ENCODE measurements at places on chromosomes 5 and 9.

- DNase-seq = peak; percentile 28
Observed at GRCh38 chr5:16842896-16843295, 93.2 kb downstream of the MYO10 start.

GRCh38 chr5:38554861-38555260 lies 1.6 kb downstream of the LIFR start:
- no peak for DNase-seq

- peak; percentile 89 for DNase-seq
Observed at GRCh38 chr5:111930905-111931461, 174.0 kb upstream of the NREP start.

DNA sequence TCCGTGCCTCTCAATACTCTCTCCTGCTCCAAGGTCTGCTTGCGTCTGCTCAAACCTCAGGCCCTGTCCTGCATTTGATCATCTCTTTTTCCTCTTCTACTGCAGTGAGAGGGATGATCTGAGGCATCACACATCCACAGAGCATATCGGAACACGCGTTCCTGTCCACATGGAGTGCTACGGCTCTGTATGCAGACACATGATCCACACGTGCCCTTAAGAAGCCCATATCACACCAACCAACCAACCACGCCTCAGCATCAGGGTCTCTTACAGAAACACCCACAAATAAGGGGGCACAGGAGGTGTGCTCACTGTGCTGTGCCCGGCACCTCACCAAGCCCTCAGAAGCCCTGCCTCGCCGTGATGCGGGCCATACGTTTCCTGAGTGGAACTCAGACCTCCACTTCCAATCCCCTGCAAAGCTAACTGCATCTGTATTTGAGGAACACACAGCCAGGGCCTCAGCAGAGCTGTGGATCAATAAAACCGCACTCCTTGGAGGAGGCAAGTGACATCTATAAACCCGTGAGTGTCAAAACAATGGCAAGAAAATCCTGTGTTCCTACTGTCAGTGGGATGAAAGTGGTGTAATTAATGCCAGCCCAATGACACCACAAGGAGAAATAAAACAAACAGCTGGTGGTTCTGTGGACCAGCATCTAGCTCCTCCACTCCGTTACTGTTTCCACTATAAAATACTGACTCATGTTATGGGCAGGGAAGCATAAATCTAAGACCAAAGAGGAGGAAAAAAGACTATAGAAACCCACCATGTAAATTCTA lies 40.4 kb downstream of the AK8 start:
- DNase-seq = no peak

DNA sequence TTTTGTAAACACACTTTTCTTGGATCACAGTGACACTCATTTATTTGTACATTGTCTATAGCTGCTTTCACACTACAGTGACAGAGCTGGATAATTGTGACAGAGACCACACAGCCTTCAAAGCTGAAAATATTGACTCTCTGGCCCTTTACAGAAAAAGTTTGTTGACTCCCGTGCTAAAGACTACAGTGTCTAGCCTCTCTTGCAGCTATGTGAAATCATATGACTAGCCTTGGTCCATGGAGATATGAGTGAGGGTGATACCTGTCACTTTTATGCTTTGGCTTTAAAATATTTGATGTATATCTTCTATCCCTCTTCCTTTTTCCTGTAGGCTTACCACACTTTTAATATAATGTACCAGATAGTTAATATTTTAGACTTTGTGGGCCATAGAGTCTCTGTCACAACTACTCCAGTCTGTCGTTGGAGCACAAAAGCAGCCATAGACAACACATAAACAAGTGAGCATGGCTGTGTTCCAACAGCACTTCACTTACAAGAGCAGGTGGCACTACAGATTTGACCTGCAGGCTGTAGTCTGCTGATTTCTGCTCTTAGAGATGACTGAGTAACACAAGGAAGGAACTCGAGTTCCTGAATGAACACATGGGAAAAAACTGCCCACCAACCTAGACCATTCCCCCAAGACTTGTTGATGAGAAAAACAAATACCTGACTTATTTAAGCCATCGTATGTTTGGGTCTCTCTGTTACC lies 73.5 kb upstream of the ANKRD55 start:
- no peak for DNase-seq

DNA sequence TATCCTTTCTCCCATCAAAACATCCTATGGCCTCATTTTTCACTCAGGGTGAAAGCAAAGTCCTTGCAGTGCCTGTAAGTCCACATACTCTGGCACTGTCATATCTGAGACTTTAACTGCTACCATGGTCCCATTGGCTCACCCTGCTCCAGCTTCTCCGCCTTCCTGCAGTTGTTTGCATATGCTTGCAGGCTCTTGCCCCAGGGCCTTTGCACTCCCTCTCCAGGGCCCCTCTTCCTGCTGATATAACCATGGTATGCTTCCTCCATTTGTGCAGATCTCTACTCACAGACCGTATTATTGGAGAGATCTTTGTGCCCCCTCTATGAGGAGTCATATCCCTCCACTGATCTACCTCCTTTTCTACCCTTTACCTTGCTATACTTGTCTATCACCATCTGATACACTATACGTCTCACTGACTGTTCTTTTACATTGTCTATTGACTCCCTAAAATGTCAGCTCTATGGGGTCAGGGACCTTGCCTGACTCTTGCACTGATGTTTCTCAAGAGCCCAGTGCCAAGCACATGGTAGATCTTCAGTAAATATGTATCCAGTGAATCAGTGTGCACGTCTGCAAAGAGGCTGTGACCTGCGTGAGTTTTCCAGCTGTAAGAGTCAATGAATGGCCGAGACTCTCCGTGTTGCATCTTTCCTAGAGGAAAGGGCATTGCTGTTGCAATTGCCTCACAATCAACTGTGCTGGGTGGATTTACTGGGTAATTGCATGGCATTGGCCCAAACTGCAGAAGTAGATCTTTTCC lies 81.7 kb upstream of the CPEB4 start:
- no peak for DNase-seq

DNA sequence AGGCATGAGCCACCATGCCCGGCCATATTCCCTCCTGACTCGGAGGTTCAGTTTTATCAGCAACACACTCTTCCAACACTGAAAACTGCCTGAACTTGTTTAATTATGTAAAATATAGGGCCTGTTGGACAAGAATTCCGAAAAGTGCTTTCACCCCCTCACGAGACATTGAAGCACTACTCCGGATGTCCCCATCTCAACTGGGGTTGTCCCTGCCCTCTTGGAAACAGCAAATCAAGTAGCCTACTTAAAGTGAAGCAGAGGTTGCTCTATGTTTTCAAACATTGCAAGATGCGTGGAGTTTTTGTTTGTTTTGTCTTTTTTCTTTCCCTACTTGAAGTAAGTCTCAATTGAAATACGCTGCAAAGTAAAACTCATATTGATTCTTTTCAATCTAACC lies 7.6 kb downstream of the PTGER4 start:
- DNase-seq = no peak

DNA sequence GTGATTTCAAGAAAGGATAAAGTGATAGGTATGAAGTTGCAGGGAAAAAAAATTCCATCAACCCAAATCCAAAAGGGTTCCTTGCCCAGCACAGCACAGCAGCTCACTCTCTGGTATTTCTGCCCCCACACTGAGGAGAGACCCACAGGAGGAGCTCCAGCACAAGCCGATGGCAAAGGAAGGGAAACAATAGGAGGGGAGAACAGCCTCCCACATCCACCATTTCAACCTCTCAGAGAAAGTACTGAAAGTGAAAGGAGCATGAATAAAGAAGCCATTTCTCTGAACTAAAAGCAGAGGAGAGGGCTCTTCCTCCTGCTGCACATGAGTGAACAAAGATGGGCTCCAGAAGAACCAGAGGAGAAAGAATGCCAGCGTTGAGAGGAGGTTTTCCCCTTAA lies 54.9 kb upstream of the ZSWIM6 start:
- peak; percentile 68 for DNase-seq

GRCh38 chr5:141512390-141512910 lies 23.6 kb downstream of the PCDHGC5 start:
- DNase-seq = peak; percentile 66

DNA sequence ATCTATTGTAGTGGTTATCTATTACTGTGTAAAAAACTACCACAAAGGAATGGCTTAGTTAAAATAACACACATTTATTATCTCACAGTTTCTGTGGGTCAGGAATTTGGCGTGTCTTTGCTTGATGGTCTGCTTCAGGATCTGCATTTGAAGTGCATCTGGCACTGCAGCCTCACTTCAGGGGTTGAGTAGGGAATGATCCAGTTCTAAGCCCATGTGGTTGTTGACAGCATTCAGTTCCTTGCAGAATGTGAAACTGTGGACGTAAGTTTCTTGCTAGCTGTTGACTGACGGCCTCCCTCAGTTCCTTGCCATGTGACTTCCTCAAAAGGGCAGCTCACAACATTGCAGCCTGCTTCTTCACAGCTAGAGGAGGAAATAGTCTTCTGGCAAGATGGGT lies 2.1 kb upstream of the OGN start:
- no peak for DNase-seq

DNA sequence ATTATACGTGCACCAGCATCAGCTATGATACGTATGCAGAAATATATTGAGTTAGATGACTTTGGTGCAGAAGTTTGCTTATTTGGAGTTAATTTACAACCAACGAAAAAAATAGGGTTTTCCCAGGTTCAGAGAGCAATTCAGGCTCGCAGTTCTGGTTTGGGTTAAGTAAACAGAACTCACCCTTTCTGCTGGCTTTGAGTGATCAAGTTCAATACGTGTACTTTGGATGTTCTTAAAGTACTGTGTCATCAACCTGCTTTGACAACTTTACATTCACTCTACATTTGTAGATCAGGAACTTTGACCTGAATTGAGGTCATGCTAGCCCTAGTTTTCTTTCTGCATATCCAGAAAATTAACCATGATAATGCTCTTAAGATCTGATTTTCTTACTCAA lies 40.7 kb downstream of the ACOT12 start:
- no peak for DNase-seq

DNA sequence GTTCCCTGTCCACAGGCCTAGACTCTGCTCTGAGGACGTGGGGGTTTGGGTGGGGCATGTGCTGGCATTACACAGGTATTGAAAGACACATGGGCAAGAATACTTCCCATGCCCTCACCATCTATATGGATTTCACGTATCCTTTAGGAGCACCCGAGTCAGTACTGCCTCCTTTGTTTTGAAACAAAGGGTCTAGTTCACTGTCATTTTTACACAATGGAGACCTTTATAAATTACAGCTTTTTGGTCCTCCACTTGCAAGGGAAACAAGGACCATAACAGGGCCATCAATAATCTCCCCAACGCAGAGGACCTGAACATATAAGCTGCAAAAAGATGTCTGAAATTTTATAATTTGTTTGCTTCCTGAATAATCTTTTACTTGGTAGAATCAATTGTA lies 24.9 kb upstream of the CRHBP start:
- DNase-seq = no peak

- DNase-seq = no peak
Observed at GRCh38 chr5:25568294-25568693, 923.5 kb upstream of the CDH10 start.

DNA sequence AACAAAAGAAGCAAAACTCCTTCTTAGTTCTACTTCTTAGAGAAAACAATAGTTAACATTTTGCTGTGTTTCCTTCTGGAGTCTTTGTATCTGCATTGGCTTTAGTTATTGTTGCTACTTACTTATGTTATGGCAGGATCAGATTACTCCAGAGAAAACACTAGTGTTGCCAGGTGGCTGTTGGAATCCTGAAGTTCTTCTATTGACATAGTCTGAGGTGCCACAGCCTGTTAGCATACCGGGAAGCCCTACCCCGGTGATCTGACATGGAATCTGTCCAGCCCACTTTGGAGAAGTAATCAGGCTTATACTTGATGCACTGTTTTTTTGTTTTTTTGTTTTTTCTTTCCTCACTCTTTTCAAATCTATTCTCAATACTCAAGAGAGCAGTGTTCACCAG lies 68.5 kb upstream of the CEP78 start:
- no peak for DNase-seq

- DNase-seq = no peak
Observed at GRCh38 chr9:33167972-33168461, 881 bp upstream of the B4GALT1 start.

- no peak for DNase-seq
Observed at GRCh38 chr9:2128618-2129017, 113.5 kb downstream of the SMARCA2 start.

- DNase-seq = no peak
Observed at GRCh38 chr9:22449719-22450118, 3.1 kb downstream of the DMRTA1 start.

GRCh38 chr9:129253803-129254381 lies 75.8 kb upstream of the IER5L start:
- no peak for DNase-seq

DNA sequence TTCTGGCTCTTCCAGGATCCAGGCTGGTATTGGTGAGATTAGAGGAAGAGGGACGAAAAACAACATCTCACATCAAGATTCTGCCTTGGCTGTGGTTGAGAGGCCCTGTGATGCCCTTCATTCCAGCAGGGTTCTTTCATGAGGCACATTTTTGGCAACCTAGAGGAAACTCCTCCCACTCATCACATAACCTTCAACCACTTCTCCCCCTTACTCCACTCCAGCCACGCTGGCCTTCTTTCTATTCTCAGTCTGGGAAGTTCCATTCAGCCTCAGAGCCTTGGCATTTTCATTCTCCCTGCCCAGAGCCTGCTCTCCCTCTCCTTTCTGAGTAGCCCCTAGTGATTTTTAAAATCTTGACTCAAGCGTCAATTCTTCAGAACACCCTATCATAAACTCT lies 337.5 kb downstream of the ZSWIM6 start:
- DNase-seq = peak; percentile 16

DNA sequence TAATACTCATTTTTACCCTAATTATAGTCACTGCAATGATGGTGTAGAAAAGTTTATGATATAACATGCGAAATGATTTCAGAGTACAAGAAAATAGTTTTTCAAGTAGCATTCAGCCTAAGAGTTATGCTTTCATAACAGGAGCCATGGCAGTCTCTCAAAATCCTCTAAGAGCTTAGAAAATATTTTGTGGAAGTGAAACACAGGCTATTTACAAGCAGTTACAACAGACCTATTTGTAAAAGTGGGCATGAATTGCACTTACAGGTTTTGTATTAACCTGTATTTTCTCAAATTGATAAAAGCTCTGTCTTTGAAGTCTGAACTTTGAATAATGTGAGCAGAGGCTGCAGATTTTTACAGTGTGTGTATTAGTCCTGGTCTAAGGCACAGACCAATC lies 523.3 kb downstream of the LRRC70 start:
- DNase-seq = no peak

DNA sequence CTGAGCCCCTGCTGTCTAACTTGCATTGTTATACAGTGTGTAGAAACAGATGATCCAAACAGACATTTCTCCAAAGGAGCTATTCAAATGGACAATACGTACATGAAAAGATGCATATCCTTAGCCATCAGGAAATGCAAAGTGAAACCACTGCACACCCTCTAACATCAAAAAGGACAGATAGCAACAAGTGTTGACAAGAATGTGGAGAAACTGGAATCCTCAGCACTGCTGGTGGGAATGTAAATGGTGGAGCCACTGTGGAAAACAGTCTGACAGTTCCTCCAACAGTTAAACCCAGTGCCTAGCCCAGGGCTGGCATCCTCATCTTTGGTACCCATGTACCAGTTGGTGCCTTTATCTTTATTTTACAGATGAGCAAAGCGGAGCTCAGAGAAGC lies 8.5 kb downstream of the ORM2 start:
- no peak for DNase-seq

Data from EH (cell line).